ENCODE measurements at places on chromosomes 2 and 18.

- no peak for DNase-seq
Observed at GRCh38 chr2:224264259-224264658, 137.6 kb downstream of the FAM124B start.

DNA sequence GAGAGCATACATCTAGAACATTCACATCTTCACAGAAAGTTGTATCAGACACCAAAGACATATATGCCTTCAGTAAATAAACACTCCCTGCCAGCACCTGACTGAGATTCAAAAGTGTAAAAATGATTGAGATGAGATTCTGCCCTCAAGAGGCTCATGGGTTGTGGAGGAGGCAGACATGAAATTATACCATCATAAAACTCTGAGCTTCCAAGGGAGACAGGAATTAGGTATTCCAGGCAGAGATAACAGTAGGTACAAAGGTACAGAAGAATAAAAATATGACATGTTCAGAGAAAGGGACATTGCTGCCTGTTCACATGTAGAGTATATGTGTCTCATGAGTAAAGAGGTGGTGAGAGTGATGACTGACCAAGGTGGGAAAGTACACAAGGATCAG, 322.3 kb downstream of the OSR1 start:
- no peak for DNase-seq

GRCh38 chr18:63197246-63197869, 122.2 kb downstream of the BCL2 start:
- DNase-seq = no peak

GRCh38 chr2:190785334-190785733, 95.3 kb upstream of the GLS start:
- DNase-seq = no peak

- DNase-seq = no peak
Observed at GRCh38 chr2:67471681-67472080, 74.5 kb downstream of the ETAA1 start.

DNA sequence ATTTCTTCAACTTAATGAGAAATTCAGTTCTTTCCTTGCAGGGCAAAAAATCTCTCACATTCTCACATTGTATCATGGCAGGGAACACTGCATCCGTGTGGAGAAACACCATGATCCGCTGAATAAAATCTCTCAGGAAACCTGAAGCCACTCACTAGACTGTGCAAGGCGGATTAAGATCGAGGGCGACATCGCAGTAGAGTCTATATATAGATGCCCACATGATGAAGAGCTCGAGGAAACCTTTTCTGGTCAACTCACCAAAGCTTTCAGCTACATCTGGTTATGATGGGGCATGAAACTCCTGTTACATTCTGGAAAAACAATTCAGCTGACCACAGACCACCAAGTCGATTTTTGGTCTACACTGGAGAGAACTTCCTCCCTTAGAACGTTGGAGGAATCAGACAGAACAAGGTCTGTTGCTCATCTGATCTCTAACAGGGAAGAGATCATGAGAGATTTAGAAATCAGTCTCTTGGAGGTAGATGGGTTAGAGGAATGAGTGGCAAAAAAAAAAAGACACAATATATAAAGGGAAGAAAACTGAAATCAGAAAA, 162.9 kb upstream of the ZNF516 start:
- DNase-seq = no peak

GRCh38 chr2:180694445-180695421, 285.7 kb upstream of the UBE2E3 start:
- DNase-seq = no peak
